ENCODE measurements at places on chromosomes 1 and 21.

DNA sequence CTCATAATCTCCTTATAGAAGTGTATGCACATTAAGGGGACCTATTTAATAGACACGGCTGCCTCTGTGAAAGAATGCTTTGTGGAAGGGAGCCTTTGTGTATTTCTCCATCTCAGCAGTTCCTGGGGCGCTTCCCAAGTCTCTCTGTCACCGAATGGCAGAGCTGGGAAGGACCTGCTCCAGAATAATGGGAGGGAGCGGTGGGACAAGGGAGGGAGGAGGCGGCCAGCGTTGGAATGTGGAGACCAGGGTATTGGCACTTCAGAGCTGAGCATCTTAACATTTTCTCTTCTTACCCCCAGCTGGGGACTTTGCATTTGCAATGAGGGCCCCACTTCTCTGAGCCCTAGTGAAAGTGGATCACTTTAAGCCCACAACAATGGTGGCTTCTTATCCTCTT is 23.9 kb downstream of the CACHD1 start:
- DNase-seq: no peak

DNA sequence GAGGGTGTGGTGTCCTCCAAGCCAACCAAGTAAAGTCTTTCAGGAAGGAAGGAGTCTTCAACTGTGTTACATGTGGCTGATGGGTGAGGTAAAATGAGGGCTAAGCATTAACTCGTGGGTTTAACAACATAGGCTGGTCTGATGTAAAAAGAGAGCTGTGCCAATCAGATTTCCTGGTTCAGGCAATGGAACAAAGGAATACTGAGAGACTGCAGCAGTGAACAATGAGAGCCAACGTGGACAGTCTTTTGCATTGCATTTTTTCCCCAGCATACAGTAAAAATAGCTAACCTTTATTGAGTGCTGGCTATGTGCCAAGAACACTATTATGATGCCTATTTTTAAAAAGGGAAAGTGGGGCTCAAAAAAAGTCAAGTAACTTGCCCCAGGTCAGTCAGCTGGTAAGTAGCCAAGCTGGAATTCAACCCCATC is 31.1 kb downstream of the DLGAP3 start:
- DNase-seq: no peak

DNA sequence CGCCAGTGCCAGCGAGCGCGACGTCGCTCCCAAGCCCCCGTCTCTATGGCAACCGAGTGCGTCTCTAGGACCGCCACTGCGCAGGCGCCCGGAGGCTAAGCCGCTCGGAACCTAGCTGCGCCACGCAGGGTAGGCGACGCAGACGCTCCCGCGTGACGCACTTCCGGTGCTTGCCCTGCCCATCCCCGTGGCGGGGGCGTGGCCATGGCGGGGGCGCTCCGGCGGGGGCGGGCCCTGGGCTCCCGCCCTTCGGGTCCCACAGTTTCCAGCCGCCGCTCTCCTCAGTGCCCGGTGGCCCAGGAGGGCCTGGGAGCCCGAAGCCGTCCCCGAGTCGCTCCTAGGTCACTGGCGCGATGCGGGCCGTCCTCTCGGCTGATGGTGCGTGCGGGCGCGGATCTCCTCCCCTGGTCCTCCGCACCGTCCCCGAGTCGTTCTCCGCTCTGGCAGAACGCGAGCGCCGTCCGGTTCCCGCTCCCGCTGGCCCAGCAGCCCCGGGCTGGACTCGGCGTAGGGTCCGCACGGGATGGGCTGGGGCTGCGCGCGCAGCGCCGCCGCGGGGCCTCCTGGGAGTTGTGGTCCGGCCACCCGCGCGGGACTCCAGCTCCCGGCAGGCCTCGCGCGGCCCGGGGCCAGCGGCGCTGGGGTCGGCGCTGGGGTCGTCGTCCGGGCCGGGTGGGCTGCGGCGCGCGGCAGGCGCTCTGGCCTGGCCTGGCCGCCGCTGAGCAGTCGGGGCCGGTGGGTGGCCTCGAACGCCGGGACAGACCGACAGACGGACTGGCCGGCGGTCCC is at the start of gene MIB2:
Gene MIB2 (plus strand): TSS at position 245 of the 789 bp plus-strand sequence. CDS start 7,953 bp downstream, outside the sequence.
- DNase-seq: no peak

- no peak for DNase-seq
Measured at GRCh38 chr1:169327875-169328274, 39.7 kb downstream of the NME7 start.

- DNase-seq: no peak
Measured at GRCh38 chr1:36835017-36835695, 199.2 kb downstream of the GRIK3 start.

DNA sequence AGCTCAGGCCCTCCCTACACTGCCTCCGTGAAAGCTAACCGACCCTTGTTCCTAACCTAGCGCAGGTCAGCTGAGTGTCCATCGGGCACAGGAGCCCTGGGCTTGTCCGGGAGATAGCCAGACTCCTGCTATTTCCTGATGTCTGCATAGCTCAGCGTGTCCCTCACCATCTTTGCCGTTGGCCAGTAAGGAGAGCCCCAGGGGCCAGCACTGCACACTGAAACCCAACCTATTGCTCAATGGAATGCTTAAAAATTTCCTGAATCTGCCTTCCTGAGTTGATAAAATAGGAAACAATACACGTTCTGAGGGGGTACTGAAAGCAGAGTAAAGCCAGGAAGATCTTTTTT is 2.2 kb downstream of the RUNX1 start:
- DNase-seq: no peak

GRCh38 chr1:174799136-174799479 is 200.6 kb upstream of the CACYBP start:
- no peak for DNase-seq

DNA sequence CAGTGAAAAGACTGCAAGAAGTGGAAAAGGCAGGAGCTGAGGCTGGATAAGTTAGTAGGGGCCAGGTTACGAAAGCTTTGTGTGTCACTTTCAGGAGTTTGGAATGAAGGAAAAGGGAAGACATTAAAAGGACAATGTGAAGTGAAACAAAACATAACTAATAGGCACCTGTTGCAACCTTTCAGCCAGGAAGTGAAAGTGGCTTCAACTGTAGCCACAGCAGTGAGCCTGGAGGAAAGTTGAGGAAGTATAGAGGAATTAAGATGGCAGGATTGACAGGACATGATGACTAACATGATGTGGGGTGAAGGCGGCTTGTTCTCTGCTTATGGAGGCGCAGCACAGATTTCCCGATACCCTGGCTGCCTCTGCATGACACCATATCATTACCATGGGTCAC is 68.9 kb downstream of the C4BPA start:
- DNase-seq: no peak

- peak; percentile 31 for DNase-seq
Measured at GRCh38 chr1:32612189-32612881, 38.0 kb downstream of the ZBTB8OS start.

DNA sequence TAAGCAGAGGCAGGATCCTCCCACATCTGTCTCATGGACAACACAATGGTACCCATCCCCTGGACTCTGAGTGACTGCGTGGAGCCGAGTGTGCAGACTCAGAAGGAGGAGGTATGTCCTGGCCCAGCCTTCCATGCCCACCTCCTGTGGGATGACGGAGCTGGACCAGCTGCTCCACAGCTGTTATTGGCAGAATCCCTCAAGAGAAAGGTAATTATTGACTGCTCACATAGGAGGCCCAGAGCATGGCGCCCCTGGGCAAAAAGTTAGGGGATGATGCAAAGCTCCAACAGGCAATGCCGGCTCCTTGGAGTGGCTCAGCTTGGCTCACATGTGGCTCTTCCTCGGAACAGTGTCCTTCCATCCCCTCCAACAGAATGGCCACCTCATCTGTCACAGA is 12.2 kb upstream of the ACTRT2 start:
- no peak for DNase-seq

DNA sequence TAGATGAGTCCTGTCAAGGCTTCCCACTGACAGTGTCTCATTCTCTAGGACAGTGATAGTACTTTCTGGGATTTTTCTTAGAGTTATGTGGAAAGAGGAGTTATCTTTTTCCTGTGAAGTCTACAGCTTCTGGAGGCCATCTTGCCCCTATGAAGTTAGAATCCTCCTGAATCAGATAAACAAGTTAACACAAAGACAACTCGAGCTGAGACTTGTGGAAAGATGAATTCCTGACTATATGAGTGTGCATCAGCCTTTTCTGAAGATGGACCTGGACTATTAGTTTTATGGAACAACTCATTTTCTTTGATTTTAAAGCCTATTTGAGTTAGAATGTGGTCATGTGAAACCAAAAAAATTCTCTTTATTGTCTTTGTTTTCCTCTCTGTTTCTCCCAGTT is 290.9 kb downstream of the LRRIQ3 start:
- DNase-seq: no peak

DNA sequence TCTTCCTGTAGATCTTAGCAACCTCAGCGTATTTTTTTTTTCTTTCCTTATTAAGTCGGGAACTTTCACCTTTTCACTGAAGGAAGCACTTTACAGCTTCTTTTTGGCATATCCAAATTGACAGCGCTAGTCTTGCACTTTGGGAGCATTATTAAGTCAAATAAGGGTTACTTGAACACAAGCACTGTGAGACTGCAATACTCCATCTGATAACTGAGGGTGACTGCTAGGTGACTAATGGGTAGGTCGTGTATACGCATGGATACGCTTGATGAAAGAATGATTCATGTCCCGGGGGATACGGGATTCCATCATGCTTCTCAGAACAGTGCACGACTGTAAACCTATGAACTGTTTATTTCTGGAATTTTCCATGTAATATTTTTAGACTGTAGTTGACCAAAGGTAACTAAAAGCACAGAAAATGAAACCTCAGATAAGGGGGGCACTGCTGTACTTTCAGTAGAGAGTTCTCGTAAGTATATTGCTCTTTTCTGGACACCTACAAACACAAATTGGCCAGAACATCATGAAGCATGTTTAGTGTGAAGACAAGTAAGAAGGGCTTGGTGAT is 364.7 kb downstream of the SMYD3 start:
- peak; percentile 94 for DNase-seq

- DNase-seq: no peak
Measured at GRCh38 chr1:41925712-41926111, 7.0 kb upstream of the HIVEP3 start.
